Activated CD4-positive, alpha-beta T cell treated with anti-CD3 and anti-CD28 coated beads for 36 hours (primary cell): ENCODE measurements at places on chromosomes 3 and 15.

DNA sequence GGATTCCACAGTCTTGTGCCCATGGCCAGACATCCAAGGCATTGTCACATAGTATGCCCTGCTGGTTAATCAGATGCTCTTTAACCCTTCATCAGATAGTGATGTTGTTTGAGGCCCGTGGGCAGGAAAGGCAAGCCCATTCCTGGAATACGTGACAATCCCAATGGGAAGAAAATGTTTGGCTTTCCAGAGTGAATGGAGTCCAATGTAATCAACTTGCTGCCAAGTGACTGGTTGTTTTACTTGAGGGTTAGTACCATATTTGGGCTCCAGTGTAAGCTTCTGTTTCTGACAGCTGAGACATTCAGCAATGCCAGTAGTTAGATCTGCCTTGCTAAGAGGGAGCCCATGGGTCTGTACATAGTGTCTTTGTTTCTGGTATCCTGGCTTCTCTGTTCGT is 31.3 kb downstream of the RPL39L start:
- no peak for DNase-seq

- no peak for DNase-seq
Measured at GRCh38 chr3:148746053-148746452, 48.4 kb downstream of the AGTR1 start.

DNA sequence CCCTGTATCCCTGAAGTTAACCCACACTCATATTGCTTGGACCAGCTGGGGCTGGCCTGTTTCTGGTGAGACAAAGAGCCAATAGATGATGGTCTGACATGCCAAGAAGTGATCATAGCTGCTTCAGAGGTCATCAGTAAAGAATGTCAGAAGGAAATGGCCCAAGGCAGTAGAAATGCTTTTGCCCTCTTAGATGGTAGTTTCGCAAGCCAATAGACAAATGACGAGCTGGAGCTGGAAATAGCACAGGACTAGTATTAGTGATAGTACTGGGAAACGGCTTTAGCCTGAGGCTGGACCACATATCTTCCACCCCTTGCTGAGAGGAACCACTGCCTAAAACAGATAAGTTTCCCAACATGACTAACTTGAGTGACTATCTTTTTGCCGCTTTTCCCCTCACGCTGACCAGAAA is 176.1 kb upstream of the THBS1 start:
- no peak for DNase-seq

GRCh38 chr3:191047930-191048329 is 151.1 kb upstream of the OSTN start:
- DNase-seq = no peak

DNA sequence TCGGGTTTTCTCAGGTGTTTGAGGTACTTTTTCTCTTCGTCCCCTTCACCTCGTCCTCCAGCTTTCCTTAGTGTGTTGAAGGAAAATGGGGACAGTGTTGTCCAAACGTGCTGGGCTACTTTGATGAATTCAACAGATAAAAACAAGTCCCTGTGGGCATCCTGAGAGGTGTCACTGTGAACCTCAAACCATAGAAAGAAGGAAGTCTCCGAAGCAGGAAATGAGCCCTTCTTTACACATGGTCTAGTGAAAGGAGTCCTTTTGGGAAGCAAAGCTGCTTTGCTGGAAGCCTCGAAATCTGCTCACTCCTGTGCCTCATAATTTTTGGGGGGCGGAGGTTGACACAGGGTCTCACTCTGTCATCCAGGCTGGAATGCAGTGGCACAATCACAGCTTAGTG is 10.6 kb downstream of the IL17RB start:
- DNase-seq = no peak

GRCh38 chr3:71225951-71226564 is 357.5 kb downstream of the FOXP1 start:
- no peak for DNase-seq

- DNase-seq = no peak
Measured at GRCh38 chr3:170046269-170047132, 8.7 kb downstream of the GPR160 start.

DNA sequence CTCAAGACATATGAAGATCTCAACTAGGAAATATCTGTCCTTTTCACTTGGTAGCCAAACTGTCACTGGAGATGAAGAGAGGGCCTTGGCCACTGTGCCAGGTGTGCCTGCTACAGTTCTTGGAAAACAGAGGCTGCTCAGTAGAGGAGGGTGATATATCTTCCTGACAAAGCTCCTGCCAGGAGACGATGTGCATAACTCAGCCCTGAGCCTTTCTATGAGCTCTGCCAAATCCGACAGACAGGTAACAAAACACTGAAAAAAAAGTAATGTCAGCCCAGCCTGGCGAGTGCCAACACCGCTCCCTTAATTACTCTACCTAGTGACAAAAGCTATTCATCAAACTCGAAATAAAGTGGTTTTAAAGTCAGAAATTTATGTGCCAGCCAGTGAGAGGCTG is 123.2 kb downstream of the MFSD1 start:
- no peak for DNase-seq

DNA sequence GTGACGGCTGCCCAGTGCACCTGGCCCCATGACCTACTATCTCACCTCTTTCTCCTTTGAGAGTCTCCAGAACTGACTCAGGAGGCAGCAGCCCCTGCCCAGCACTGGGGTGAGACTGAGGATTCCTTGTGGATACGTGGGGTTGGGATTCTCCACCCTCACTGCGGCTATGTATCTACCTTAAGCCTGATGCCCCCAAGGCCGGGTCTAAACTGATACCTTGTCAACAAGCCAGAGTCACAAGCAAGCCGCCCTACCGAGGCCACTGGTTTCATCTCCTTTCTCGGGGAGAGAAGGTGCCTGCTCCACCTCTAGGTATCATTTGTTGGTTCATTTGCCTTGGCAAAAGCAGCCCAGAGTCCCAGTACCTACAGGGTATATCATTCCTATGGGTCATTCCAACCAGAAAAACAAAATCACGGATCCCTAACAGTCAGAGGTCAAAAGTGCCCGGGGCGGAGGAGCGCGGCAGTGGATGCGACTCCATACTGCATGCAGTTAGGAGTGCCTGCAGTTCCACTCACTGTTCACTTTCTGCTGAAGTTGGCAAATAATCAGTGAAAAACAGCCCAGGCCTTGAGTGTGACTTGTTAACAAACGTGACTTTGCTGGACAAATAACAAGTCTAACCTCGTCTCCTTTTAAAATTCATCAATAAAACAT is 47.5 kb downstream of the ABTB1 start:
- DNase-seq = no peak

- DNase-seq = no peak
Measured at GRCh38 chr3:72449551-72449950, 398.7 kb downstream of the SHQ1 start.

GRCh38 chr15:26935322-26935721 is 35.7 kb upstream of the GABRG3 start:
- no peak for DNase-seq

DNA sequence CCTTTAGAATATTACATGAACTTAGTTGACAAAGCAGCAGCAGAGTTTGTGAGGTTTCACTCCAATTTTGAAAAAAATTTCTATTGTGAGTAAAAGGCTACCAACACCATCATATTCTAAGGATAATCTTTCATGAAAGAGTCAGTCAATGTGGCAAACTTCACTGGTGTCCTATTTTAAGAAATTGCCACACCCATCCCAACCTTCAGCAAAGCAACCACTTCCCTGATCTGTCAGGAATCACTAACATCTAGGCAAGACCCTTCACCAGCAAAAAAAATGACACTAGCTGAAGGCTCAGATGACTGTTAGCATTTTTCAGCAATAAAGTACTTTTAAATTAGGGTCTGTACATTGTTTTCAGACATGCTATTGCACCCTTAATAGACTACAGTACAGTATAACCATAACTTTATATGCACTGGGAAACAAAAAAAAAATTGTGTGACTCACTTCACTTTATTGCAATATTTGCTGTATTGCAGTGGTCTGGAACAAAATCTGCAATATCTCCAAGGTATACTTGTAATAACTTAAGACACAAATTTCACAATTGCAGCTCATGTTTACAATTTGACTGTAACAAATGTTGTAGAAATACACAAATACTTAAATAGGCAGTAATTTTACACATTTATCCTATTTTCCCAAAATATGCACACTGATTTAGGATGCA is 38.9 kb upstream of the ALCAM start:
- no peak for DNase-seq

DNA sequence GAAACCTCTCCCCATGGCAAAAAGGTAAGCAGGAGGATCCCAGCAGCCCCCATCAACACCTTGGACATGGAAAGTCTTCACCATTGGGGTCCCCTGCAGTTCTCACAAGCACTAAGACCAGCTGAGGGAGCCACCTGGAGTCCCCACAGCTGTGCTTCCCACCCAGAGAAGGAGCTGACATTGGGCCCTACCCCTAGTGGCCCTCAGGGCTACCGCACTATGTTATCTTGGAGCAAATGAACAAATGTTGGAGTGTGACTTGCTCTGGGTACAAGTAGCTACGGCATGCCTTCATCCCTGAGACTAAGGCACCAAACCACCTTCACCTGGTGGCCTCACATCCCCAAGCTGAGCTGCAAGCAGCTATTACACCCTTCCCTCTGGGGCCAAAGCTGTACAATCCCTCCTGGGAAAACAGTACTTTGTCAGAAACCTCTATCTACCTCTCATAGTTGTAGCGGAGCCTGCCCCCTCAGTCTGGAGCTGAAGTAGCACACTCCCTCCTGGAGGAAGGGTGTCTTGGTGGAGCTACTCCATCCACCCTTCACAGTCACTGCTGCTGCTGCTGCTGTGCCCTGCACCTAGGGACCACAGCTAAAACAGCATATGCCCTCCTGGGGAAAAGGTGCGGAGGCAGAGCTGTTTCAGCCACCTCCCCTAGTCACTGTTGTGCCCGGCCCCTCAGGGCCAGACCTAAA is 42.7 kb downstream of the SERP1 start:
- DNase-seq = no peak

DNA sequence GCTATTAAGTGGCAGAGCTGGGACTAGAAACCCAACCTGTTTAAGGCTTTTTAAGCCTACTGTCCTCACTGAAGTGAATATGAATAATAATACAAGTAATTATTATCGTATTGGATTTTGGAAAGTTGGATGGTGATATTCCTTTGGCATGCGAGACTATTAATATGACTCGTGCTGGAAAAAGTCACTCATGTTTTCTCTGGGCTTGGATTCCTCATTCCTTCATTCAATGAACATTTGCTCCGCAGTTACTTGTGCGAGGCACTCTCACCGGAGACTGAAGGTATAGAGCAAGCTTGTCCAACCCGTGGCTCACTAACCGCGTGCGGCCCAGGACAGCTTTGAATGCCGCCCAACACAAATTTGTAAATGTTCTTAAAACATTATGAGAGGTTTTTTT is 694 bp downstream of the PLAAT1 start:
- DNase-seq = no peak

- no peak for DNase-seq
Measured at GRCh38 chr3:142385078-142385477, 62.8 kb downstream of the XRN1 start.

DNA sequence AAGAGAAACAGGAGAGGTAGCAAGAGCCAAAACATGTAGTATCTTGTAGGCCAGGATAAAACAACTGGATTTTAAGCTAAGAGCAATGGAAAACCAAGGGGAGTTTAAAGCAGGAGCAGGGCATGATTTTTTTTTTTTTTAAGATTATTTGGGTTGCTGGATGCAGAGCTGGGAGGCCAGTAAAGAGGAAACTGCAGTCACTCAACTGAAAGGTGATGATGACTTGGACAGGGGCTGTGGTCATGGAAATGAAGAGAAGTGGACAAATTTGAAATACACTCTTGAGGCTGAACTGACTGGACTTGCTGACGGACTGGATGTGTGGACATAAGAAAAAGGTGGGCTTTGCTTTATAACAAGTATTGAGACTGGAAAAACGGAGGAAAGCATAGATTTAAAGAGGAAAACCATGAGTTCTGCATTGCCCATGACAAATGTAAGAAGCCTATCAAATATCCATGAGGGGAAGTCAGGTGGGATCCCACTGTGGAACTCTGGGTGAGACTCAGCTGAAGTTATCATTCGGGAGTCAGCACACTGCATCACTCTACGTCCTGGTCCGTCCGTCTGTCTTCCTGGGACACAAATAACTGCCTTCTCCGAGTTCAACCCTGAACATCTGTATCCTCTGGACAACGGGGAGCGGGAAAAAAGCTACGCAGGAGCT is 688 bp downstream of the XPC start:
- DNase-seq = no peak

DNA sequence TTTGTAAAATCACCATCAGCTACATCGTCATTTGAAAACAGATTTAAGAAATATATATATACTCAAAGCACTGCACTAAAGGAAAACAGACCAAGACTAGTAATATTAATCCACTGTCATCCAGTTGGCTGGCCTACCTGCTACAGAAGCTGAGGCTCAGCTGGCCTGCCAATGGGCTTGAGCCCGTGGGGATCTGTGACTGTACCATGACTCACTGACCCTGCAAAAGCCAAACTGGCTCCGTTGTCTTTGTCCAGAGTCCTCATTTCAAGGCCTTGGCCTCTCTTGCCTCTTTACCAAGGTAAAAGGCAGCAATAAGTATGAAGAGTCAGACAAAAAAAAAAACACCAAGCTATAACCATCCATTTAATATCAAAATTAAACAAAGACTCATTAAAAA is 463.5 kb upstream of the RASGRP1 start:
- DNase-seq = no peak
